ENCODE measurements at places on chromosomes 1 and 21.
A peak's percentile ranks its signal among the peaks of the same experiment; 100 is the strongest.

GRCh38 chr1:220732137-220732536 lies 16.0 kb upstream of the MTARC2 start:
- DNase-seq: no peak

GRCh38 chr1:248820041-248820585 lies 5.6 kb downstream of the SH3BP5L start:
- DNase-seq: no peak

DNA sequence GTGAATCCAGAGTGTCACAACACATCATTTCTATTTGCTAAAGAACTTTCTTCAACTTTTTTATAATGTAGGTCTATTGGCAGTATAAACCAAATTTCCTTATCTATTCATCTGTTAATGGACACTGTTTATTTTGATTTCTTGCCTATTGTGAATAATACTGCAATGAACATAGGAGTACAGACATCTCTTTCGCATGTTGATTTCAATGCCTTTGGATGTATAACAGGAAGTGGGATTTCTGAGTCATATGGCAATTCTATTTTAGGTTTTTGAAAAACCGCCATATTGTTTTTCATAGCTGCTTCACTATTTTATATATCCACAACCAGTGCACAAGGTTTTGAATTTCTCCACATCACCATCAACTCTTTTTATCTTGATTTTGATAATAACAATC lies 198.7 kb downstream of the KCNT2 start:
- DNase-seq: no peak

GRCh38 chr1:177909416-177909815 lies 60.4 kb downstream of the SEC16B start:
- DNase-seq: no peak

GRCh38 chr1:204446413-204447111 lies 34.9 kb upstream of the PPP1R15B start:
- peak; percentile 62 for DNase-seq

GRCh38 chr1:111618081-111618480 lies 1.5 kb upstream of the RAP1A start:
- no peak for DNase-seq

DNA sequence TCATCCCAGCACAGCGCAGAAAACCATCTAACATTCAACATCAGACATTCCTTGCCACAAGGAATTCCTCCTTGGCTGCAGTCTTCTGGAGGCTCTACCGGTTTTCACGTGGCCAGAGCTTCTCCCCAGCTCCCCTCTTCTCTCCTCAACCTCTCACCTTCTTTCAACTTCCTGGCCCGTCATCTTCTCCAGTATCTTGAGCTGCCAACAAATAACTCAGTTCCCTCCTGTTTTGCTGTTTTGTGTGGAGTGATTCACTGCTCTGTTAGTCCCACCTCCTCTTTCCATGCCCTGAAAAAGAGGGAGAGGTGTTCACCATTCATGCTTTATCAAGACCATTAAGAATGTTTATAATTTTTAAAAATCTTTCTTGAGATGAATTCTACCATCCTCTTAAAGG lies 32.6 kb downstream of the PIGM start:
- DNase-seq: no peak

DNA sequence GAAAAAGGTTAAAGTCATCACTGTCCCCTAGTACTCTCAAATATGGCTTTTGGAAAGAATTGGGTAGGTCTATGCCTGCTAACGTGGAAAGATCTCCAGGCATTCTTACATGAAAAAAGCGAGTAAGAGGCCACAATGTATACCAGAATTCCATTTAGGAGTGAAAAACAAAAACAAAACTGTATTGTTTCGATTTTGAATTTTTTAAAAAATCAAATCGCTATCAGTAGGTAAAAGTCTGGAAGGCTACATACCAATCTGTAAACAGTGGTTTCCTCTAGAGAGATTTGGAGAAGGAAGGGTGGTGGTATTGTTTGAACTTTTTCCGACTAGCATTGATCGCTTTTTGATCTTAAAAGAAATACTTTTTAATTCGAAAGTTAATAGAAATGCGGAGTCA lies 55.9 kb downstream of the RRAGC start:
- DNase-seq: no peak

DNA sequence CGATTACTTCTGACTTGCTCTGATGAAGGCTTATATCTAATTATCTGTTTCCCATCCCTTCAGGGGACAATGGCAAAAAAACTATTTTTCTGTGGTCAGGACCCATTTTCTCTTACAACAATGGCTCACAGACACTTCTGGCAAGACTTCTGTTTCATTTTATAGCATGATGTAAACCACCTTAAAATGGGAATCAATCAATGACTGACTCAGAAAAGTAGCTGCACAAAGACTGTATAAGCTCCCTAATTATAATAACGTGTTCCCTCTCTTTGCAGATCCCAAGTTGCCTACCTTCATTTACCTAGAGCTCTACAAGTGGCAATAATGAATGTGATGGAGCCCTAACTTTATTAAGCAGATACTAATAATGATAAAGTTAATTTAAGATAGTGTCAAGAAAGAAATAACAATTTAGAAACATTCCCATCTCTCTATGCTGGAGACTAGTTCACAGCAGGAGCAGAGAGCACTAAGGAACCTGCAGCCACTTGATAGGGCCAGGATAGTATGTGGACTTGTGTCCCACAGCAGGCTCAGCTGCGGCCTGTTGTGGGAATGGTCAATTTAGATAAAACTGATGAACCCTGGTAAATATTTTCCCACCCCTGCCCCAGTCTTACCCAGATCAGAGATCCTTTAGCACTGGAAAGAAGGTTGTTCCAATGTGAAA lies 538 bp downstream of the GBP2 start:
- no peak for DNase-seq

DNA sequence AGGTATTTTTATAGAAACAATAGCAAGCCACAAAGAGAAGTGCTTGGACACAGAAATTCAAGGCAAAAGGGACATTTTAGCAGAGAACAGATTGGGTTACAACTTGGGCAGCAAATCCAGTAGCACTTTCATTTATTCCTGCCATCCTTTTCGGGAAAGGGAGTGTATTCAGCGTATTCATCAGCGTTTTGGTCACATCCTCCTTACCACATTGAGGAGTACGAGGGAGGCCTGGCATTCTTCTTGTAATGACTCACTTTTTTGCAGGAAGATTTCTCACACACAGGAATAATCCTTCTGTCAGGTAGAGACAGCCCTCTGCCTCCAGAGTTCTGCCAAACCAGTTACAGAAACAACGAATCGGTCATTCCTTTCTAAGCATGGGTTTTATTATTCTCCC lies 18.1 kb upstream of the FAM78B start:
- no peak for DNase-seq

DNA sequence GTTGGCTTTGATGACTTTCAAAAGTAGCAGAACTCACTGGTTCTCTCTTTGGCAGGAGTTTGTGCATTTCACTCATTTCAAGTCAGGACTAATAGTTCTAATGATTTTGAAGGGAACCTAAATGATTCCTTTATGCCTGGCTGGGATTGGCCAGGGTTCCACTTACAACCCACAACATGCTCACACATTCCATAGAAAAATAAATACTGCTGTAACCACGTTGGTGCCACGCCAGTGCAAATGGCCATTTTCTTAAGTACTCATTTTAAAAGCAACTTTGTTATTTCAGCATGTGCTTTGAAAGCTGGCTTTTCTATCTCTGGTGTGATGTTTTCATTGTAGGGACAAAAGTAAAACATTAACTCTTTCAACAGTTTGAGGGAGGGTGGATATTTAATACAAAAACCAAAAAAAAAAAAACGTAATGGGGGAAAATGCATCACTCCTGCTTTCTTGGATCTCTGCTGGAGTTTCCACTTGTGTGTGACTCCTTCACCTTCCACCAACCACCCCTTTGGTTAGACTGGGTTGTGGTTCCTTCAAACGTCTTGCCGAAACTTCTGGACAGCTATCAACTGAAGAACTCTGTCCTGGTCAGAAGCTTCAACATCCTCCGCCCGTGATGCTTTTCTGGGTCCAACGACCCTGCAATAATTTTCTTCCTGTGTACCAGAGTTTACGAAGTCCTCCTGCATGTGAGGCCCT lies 300.4 kb upstream of the RUNX1 start:
- no peak for DNase-seq

DNA sequence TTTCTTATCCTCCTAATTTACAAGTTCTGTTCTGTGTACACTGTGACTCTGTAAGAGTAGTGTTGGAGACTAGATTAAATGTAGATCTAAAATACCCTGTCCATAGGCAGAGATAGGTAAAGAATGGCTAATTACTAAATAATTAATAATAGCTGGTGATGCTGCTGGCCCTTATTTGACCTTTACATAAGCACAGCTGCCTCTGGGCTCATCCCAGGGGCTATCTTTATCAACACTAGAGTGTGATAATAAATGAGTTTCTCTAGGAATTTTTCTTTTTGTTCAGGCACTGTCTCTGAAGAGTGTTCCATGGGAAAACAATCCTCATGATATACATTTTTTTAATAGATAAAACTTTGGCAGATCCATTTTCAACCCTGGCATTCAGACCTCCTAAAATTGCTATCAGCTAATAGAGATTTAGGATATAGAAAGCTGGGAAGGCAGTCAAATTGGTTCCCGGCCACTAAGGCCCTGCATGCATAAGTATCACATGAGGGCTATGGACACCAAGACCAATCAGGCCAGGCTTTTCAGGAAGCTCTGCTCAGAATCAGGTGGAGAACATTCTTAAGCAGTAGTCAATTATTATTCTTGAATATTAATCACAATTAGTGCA lies 107.2 kb downstream of the ROR1 start:
- DNase-seq: no peak

DNA sequence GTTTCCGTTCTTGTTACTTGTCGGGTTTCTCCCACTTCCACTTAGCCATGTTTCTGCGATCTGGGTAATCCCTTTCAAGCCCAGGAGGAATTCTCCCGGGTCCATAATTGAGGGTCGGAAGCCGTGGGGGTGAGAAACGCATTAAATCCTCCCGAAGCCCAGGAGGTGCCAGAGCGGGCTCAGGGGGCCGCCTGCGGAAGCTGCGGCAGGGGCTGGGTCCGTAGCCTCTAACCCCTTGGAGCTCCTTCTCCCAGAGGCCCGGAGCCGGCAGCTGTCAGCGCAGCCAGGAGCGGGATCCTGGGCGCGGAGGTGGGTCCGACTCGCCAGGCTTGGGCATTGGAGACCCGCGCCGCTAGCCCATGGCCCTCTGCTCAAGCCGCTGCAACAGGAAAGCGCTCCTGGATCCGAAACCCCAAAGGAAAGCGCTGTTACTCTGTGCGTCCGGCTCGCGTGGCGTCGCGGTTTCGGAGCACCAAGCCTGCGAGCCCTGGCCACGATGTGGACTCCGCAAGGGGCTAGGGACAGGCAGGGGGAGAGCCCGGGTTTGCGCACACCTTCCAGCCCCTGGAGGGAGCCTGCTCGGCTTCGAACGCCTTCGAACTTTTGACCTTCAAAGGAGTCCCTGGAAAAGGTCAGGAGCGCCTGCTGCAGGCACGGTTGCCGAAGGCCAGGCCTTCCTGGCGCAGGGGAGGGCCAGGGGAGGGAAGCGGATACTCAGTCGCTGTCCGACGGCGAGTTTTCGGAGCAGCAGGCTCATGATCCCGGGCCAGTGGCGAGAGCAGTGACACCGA lies 1.7 kb upstream of the SIM2 start:
- DNase-seq: no peak

DNA sequence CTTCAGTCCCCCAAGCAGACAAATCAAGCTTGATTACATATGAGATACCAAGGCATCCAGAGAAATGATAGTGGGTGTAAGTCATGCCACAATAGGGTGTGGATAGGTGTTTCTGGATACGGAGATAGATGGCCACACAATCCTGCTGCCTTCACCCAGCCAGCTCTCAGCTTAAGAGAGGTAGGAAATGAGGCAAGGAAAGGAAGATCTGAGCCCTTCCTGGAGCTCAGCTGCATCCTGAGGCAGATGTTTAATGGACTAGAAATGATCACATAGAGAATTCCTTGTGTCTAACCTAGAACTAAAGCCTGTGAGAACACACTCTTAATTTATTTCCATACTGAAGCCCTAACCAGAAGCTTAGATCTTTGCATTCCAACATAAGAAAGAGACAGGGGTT lies 210.3 kb downstream of the ST6GALNAC3 start:
- DNase-seq: no peak

DNA sequence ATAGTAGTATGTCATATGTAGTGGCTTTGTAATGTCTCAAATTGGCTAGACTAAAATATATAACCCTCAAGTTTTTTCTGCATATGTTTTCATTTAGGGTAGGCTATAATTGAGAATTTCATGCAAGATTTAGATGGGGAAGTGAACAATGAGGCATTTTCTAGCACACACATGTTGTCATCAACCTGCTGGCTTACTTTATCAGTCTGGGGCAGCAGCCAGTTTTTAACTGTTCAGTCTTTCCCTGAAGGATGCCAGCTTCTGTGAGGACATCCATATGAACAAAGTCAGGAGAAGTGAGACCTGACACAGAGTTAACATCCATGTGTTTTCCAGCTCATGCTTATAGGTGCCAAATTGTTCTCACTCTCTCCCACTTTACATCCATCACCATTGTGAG lies 74.7 kb upstream of the OLFM3 start:
- no peak for DNase-seq

GRCh38 chr1:234874291-234875288 lies 254.0 kb downstream of the TOMM20 start:
- DNase-seq: no peak

GRCh38 chr21:26925636-26926035 lies 41.3 kb downstream of the ADAMTS5 start:
- no peak for DNase-seq

GRCh38 chr1:230058626-230059025 lies 8.4 kb upstream of the GALNT2 start:
- no peak for DNase-seq

DNA sequence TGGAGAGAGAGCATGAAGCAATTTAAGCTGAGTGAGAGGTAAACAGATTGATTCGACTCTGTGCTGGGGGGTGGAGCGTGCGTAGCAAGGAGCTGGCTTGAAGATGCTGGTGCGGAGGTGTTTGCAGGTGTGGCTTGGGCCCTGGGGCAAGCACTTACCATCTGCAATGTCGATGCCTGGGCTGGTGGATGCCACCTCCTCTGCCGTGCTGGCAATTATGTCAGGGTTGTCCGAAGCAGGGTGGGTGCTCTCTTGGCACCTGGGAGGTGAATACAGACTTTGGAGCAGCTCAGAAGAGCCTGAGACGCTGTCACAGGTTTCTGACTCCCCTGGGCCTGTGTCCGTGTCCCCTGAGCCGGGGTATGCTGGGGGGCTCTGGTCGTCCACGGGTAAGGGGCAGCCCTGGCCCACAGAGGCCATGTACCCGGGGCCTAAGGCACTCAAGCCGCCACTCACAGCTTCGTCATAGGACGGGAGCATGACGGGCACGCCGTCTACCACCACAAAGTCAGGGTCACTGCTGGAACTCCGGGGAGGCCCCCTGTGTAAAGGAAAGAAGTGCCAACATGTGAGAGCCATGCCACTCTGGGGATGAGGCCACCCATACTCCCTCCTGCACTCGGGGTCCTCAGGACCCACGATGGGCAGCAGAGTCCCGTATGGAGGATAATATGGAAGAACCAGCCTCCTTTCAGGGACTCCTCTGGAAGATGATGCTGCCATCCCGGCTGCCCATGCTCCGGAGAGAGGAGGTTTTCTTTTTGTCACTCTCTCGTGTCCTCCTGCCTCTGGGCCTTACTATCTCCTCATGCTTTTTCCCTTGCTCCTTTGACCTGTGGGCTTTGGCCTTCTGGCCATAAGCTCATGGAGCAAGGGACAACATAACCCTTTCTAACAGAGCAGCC lies 80.3 kb upstream of the TLR5 start:
- DNase-seq: no peak

GRCh38 chr1:12495725-12496124 lies 122.3 kb downstream of the DHRS3 start:
- DNase-seq: no peak

GRCh38 chr1:119008483-119009311 lies 20.6 kb upstream of the TBX15 start:
- no peak for DNase-seq

Data from stimulated activated CD8-positive, alpha-beta memory T cell treated with anti-CD3 and anti-CD28 coated beads, Interleukin-2, amount 100 ng/mL, for 1 hour (primary cell).